ENCODE measurements at places on chromosomes 1 and 21.

- DNase-seq = no peak
Observed at GRCh38 chr1:109792056-109792831, 28.5 kb upstream of the EPS8L3 start.

GRCh38 chr1:46246548-46247435, 771 bp upstream of the RAD54L start:
- DNase-seq = peak; percentile 89

- no peak for DNase-seq
Observed at GRCh38 chr21:28522014-28522799, 470.5 kb downstream of the LTN1 start.

- no peak for DNase-seq
Observed at GRCh38 chr1:41512701-41513382, 28.4 kb upstream of the EDN2 start.

- DNase-seq = no peak
Observed at GRCh38 chr1:41537788-41538351, 53.4 kb upstream of the EDN2 start.

DNA sequence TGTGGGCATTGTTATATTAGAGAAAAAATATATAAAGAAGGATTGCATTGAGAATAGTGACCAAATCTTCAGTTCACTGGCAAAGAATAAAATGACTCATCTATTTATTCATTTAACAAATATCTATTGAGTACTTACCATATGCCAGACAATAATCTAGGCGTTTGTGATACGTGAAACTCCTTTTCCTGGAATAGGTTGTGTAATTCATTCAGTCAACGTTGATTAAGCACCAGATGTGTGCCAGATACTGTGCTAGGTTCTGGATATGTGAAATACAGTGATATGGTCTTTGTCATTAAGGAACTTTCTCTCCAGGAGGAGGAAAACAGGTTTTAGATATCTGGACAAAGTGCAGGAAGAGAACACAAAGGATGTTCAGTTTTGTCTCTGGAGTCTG, 344.5 kb downstream of the RWDD3 start:
- DNase-seq = no peak

DNA sequence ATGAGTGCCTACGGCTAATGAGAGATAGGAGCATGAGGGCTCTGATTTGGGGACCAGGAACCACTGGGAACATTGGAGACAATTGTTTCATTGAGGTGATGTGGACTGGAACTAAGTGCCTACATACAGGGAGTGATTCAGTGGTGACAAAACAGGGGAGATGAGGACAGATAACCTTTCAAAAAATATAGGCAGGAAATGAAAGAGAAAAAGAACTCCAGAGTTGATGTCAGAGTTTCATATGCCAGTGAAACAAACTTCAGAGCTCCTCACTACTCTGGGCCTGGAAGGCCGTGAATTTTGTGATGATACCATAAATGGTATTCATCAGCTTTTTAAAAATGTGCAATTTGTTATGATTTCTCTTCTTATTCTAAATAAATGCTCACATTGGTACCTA, 39.3 kb downstream of the FASLG start:
- peak; percentile 32 for DNase-seq

DNA sequence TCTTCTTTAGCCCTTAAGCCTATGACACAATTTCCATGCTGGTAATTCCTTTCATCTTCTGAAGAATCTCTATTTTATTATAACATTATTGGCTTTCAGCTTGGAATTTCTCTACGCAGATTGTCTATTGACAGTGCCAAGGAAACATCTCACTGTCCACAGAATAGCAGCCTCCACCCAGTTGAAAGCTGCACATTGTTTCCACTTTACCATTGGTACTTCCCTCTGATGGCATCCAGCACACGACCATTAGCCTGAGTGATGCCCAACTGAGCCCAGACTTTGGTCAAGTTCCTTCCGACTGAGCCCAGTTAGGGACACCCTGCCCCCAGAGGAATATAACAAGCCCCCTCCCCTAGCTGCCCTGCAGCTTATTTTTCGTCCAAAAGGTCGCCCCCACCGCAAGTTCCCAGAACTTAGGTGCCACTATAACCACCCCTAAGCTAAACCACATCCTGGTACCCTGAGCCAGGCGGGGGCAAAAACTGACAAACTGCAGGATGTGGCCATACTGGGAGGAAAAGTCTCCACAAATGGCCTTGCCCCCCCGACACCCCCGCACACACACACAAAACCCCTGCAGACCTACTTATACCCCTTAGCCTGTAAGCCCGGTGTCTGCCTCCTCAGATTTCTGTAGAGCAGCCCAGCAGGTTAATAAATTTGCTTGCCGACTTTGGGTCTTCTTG, 13.2 kb downstream of the GBP5 start:
- DNase-seq = no peak

DNA sequence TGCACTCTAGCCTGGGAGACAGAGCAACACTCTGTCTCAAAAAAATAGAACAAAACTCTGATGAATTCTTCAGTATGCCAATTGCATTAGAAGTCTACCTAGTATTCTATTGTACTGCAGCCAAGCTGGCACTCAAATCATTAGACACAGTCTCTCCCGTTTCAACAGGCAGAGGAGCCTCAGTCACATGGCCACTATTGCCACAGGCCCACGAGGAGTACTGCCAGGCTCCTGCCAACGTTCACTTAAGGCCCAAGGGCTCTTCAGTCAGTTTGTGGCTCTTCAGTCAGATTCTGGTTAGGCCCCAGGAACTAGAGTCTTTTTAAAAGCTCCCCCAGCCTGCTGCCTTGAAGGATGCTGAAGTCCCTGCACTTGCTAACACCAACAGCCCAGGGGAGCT, 73.4 kb downstream of the SH3BGR start:
- no peak for DNase-seq

DNA sequence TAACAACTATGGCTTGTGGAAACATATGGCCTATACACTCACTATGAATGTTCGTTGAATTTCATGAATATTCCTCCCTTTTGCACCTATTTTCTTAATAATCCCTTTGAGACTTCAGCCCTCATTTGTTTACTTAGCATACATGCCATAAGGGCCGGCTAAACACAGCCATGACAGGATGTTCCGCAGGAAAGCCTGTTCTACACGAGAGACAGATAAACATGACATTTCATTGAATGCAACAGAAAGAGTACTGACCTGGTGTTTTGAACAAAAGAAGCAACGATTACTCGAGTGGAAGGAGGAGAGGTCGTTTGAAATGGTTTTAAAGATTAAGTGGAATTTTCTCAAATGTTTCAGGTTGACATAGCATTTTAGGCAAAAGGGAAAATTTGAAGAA, 459.5 kb upstream of the CXADR start:
- DNase-seq = no peak

- no peak for DNase-seq
Observed at GRCh38 chr1:203690730-203691129, 64.1 kb downstream of the ATP2B4 start.

- no peak for DNase-seq
Observed at GRCh38 chr1:41021526-41022308, at the start of gene SLFNL1. SLFNL1 (minus strand) TSS chr1:41021725; CDS start chr1:41020660, 1,065 bp downstream.

- DNase-seq = peak; percentile 90
Observed at GRCh38 chr1:234926559-234927311, 201.9 kb downstream of the TOMM20 start.

DNA sequence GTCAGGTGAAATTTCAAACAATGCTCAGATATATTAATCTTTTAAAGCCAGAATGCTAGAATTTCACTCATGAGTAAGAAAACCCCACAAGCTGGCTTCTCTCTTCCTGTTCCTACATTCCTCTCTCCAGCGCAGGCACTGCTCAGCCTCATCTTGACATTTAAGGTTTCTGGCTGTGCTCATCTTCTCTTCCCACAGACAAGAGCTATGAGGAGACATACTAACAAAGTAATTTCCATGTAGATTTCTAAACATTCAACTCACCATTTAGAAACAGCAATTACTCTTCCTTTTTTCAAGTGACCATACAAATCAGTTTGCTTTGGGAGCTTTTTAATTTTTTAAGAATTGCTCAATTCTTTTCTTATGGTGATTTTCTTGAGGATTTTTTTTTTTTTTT, 7.8 kb upstream of the LRRC8D start:
- no peak for DNase-seq

All from GM06990 (cell line).